ENCODE measurements at places on chromosomes 4 and X. TPM values are rescaled to one million over a fixed set of nuclear protein-coding genes. Genes with fewer than 3 reads are reported as not detected.

- DNase-seq: no peak
- no peaks in the 10 kb centered on the region for H3K36me3 ChIP-seq
- H3K4me1 ChIP-seq: no peaks in the 10 kb centered on the region
- H3K4me3 ChIP-seq: no peak overlapping the region
These were observed 6.1 kb upstream of the SEC24D start for GRCh38 chr4:118842055-118842454.

DNA sequence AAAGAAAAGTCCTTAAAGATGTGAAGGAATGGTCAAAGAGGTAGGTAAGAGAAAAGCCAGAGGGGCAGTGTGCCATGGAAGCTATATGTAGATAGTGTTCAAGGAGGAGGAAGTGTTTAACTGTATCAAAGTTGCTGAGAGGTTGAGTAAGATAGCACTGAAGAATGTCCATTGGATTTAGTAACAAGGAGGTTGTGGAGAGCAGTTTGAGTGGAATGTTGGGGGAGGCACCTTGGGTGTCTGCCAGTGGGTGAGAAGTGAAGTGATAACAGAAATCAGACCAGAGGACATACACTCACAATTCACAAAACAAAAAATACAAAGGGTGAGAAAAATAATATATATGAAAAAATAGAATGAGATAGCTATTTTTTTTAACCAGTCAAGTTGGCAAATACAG lies 121.3 kb upstream of the AMOT start:
- no peak overlapping the region for H3K27ac ChIP-seq
- no peak for DNase-seq

- H3K27ac ChIP-seq: no peak overlapping the region
- H3K36me3 ChIP-seq: no peaks in the 10 kb centered on the region
- H3K27me3 ChIP-seq: no peaks in the 10 kb centered on the region
- DNase-seq: no peak
- H3K4me3 ChIP-seq: no peak overlapping the region
- H3K4me1 ChIP-seq: peaks cover 7% of the 10 kb centered on the region
These were observed 29.1 kb upstream of the CD38 start for GRCh38 chr4:15749001-15749400.

The SLC6A14 gene
- not detected for total RNA-seq

- DNase-seq: no peak
- no peaks in the 10 kb centered on the region for H3K27me3 ChIP-seq
These were observed 164.8 kb upstream of the PGRMC2 start for GRCh38 chr4:128452415-128452814.

DNA sequence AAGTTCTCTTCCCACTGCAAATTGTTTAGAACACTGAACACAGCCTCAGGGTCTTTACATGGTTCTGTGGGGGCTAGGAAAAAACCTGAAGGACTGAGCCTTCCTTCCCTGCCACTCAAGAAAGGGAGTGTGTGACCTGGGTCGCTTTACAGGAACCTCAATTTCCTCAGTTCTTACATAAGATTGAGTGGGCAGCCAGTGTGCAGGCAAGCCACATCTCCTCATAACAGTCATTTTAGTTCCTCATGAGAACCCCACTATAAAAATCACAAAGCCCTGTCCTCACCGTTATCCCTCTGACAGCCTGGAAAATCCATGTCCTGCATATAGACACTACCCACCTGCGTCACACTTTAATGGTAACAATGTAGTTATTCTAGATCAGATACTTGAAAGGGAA lies 2.1 kb upstream of the ETDC start:
- no peaks in the 10 kb centered on the region for H3K36me3 ChIP-seq
- no peaks in the 10 kb centered on the region for H3K4me1 ChIP-seq

The GYG2 gene
- total RNA-seq: not detected

The TNMD gene
- not detected for total RNA-seq

The DKK2 gene
- total RNA-seq: not detected

- H3K27me3 ChIP-seq: no peaks in the 10 kb centered on the region
- H3K36me3 ChIP-seq: no peaks in the 10 kb centered on the region
- H3K27ac ChIP-seq: no peak overlapping the region
- no peak for DNase-seq
These were observed 471.8 kb downstream of the KCNIP4 start for GRCh38 chr4:21476757-21477156.

The PAGE5 gene
- total RNA-seq: not detected

DNA sequence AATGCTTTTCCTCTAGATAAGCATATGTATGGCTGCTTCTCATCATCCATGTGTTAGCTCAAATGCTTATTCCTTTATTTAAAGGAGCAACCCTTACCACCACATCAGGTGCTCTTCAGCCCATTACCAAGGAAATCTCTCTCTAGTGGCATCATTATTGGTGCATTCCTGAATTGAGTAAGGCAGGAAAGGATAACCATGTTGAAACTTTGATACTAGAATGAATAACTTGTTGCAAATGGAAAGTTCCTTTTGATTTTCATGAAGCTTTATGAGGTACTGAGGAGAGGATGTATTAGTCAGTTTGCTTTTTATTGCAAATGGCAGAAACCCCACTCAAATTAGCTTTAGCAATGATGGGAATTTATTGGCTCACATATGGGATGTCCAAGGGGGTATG lies 212.3 kb upstream of the FGF13 start:
- no peaks in the 10 kb centered on the region for H3K27me3 ChIP-seq
- no peak overlapping the region for H3K27ac ChIP-seq
- no peak overlapping the region for H3K4me3 ChIP-seq
- no peaks in the 10 kb centered on the region for H3K36me3 ChIP-seq
- H3K4me1 ChIP-seq: no peaks in the 10 kb centered on the region

GRCh38 chr4:186347743-186348142 lies 81.8 kb downstream of the F11 start:
- no peaks in the 10 kb centered on the region for H3K4me1 ChIP-seq
- H3K36me3 ChIP-seq: no peaks in the 10 kb centered on the region
- no peaks in the 10 kb centered on the region for H3K27me3 ChIP-seq
- H3K27ac ChIP-seq: no peak overlapping the region

- DNase-seq: no peak
- no peak overlapping the region for H3K27ac ChIP-seq
- no peaks in the 10 kb centered on the region for H3K27me3 ChIP-seq
These were observed 163.3 kb upstream of the USP38 start for GRCh38 chr4:143021384-143021783.

The MAB21L2 gene
- total RNA-seq: not detected

DNA sequence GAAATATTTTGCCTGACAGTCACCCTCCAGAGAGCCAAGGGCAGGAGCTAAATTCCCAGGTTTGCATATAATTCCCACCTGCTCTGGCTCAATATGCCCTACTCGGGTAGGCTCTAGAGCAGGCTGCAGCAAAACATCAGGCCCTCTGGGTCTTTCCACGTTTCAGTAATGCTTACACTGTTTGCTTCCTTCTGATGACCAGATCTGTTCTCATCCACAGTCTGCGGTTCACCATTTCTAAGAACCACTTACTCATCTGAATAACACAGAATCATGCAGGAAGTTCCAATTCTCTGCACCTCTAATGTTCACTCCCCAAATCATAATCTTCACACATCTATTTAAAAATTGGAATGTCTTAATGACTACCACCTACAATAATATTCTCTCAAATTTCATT lies 141.4 kb downstream of the PPP3CA start:
- no peaks in the 10 kb centered on the region for H3K36me3 ChIP-seq
- no peak for DNase-seq
- H3K4me1 ChIP-seq: peaks cover 12% of the 10 kb centered on the region
- H3K27ac ChIP-seq: no peak overlapping the region
- H3K27me3 ChIP-seq: no peaks in the 10 kb centered on the region

The CHRNA9 gene
- 0.46 TPM for total RNA-seq

DNA sequence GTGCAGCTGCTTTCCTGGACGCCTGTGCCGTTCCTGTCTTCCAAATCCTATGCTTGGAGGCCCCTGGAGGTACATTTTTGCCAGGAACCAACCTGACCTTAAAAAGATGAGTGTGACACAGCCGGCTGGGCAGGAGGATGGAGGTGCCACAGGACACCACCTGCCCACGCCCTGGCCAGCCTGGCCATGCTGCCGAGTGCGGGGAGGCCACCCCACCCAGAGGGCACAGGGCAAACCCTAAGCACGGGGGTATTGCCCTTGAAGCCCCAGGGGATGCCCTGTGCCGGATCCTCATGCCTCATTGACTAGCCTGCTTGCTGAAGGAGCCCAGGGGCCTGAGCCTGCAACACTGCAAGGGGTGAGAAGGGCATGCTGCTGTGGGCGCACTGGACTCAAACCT lies 20.1 kb downstream of the FGFR3 start:
- peaks cover 55% of the 10 kb centered on the region for H3K36me3 ChIP-seq
- no peak overlapping the region for H3K27ac ChIP-seq
- H3K27me3 ChIP-seq: no peaks in the 10 kb centered on the region
- no peaks in the 10 kb centered on the region for H3K4me1 ChIP-seq

The BMX gene
- total RNA-seq: not detected

DNA sequence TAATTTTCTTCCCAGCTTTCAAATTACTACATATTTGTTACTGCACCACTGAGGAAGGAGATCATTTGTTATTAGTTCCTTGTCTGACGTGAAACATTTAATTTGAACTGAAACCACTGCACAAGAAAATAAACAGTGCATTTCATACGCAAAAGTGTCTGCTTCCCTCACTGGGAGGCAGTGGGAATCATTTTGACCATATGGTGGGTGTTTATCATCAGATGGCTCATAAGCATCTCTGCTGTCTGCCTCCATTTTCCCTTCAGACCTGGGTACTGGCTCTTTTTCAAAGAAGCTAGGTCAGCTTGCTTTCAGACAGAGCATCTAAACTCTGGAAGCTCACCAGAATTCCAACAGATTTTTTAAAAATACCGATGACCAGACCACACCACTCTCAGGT lies 135.2 kb downstream of the PCDH19 start:
- H3K27ac ChIP-seq: no peak overlapping the region
- no peaks in the 10 kb centered on the region for H3K4me1 ChIP-seq
- DNase-seq: no peak
- H3K27me3 ChIP-seq: no peaks in the 10 kb centered on the region
- no peaks in the 10 kb centered on the region for H3K36me3 ChIP-seq
- no peak overlapping the region for H3K4me3 ChIP-seq

The PDGFC gene
- not detected for total RNA-seq

DNA sequence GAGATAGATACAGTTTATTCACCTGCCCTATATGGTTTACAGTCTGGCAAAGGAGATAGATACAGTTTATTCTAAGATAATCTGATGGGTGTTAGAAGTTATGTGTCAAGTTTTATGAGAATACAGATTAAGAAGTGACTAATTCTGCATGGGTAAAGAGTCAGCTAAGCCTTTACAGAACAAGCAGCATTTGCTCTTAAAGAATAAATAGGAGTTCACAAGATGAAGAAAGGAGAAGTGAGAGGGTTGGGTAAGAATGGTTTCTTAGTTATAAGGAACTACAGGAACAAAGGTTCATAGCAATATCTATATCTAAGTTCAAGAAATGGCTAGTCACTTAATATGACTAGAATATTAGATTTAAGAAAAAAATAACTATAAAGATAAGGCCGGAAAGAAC lies 47.6 kb downstream of the THOC2 start:
- no peaks in the 10 kb centered on the region for H3K36me3 ChIP-seq
- no peaks in the 10 kb centered on the region for H3K4me1 ChIP-seq
- no peak for DNase-seq
- no peaks in the 10 kb centered on the region for H3K27me3 ChIP-seq

- H3K4me3 ChIP-seq: no peak overlapping the region
- no peaks in the 10 kb centered on the region for H3K36me3 ChIP-seq
- H3K27ac ChIP-seq: no peak overlapping the region
- no peaks in the 10 kb centered on the region for H3K27me3 ChIP-seq
These were observed 10.5 kb downstream of the PPAT start for GRCh38 chr4:56424697-56425514.

GRCh38 chrX:124328765-124329164 lies 3.7 kb upstream of the TEX13D start:
- no peak for DNase-seq
- H3K27me3 ChIP-seq: no peaks in the 10 kb centered on the region
- H3K4me3 ChIP-seq: no peak overlapping the region
- H3K36me3 ChIP-seq: no peaks in the 10 kb centered on the region
- no peaks in the 10 kb centered on the region for H3K4me1 ChIP-seq

DNA sequence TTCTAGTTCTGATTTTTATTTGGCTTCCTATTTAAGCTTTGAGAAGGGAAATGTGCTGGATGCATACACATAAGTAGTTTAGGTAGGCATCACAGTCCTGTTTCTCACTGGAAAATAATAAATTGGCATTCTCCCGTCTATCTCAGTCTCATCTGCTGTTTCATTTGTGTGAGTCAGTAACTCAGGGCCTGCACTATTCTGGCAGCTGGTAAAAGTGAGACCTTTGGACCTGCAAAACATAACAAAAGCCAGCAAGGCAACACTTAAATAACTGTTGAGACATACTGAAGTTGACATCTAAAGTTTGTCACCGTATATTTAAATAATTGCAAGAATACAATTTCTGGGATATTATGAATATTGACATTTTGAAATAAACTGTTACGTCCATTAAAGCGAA lies 8.6 kb upstream of the UBQLN2 start:
- H3K4me1 ChIP-seq: no peaks in the 10 kb centered on the region
- no peaks in the 10 kb centered on the region for H3K27me3 ChIP-seq
- DNase-seq: no peak
- no peak overlapping the region for H3K4me3 ChIP-seq
- H3K36me3 ChIP-seq: no peaks in the 10 kb centered on the region

All from naive thymus-derived CD4-positive, alpha-beta T cell (primary cell).